Endothelial cell of umbilical vein (primary cell): ENCODE measurements at places on chromosomes 6 and 20.

DNA sequence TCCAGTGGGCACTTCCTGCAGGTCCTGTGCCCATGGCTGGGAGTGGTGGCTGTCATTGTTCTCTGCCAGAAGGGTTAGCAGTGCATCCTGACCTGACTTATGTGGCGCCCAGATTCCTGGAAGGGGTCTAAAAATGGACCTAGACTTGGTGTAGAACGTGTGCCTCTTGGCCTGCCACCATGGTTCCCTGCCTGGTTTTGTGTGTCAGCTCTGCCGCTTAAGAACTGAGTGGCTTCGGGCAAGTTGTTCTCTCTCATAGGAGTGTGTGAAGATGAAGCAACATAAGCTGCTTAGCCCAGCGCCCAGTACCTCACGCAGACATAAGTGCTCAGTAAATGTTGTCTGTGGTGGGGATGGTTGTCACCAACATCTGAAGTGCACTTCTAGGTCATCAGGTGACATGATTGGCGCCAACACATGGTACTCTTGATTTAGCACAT is 52.1 kb downstream of the PTPN1 start:
- peaks cover 47% of the 10 kb centered on the region for H3K4me1 ChIP-seq
- no peak for DNase-seq
- H3K27me3 ChIP-seq: no peaks in the 10 kb centered on the region
- H3K36me3 ChIP-seq: peaks cover 10% of the 10 kb centered on the region
- no peak overlapping the region for H3K4me3 ChIP-seq

GRCh38 chr6:11659757-11660156 is 118.8 kb downstream of the ADTRP start:
- H3K4me1 ChIP-seq: peaks cover 19% of the 10 kb centered on the region
- DNase-seq: no peak
- no peaks in the 10 kb centered on the region for H3K36me3 ChIP-seq

- no peaks in the 10 kb centered on the region for H3K4me1 ChIP-seq
- no peak for DNase-seq
- no peak overlapping the region for H3K27ac ChIP-seq
- H3K4me3 ChIP-seq: no peak overlapping the region
Observed at GRCh38 chr6:73506246-73506645, 14.6 kb downstream of the EEF1A1 start.

- no peaks in the 10 kb centered on the region for H3K27me3 ChIP-seq
- H3K27ac ChIP-seq: no peak overlapping the region
- no peak for DNase-seq
Observed at GRCh38 chr6:37589941-37590340, 90.2 kb upstream of the CCDC167 start.

GRCh38 chr20:2602046-2602735 is 50.2 kb upstream of the NOP56 start:
- no peaks in the 10 kb centered on the region for H3K4me1 ChIP-seq
- DNase-seq: no peak
- no peaks in the 10 kb centered on the region for H3K27me3 ChIP-seq
- no peak overlapping the region for H3K4me3 ChIP-seq

DNA sequence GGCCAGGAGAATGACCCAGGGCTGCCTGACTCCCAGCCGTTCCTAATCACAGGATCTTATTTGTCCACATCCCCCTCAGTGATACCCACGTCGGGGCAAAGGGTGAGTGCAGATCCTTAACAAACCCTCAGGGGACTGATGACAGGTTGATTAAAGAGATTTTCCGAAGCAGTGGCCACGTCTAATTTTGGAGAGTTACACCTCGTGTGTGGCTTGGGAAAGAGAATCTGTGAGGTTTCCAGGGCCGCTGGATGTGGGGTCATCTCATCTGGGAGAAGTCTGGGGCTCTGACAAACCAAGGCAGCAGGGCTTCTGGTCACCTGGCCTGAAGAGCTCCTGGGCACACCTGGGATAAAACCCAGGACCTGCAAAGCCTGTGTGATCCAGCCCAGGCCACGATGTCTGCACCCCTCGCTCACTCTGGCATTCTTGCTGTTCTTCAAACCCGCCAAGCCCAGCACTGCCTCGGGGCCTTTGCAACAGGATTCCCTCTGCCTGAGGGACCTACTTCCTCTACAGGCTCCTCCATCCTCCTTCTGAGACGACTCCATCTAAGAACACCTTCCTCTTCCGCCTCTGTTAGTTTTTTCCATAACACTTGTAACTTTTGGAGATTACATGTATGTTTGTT is 4.7 kb downstream of the JPH2 start:
- no peaks in the 10 kb centered on the region for H3K4me1 ChIP-seq
- H3K4me3 ChIP-seq: no peak overlapping the region

DNA sequence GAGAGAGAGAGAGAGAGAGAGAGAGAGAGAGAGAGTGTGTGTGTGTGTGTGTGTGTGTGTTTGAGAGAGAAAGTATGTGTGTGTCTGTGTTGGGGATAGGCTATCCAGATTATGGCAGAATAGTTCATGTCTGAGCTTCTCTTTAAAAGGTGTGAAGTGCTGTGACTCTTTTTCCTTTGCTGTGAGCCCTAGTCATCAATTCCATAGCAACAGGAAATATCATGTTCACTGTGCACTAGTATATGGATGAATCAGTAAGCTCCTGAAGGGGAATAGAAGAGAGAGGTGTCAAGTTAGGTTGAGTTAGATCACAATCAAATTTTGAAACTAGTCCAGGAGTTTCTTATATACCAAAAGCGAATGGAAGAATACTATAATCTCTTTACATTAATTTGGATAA is 318.7 kb downstream of the RFPL4B start:
- H3K27me3 ChIP-seq: no peaks in the 10 kb centered on the region
- peak; percentile 56 for DNase-seq
- H3K4me1 ChIP-seq: no peaks in the 10 kb centered on the region
- H3K4me3 ChIP-seq: no peak overlapping the region
- no peaks in the 10 kb centered on the region for H3K36me3 ChIP-seq

DNA sequence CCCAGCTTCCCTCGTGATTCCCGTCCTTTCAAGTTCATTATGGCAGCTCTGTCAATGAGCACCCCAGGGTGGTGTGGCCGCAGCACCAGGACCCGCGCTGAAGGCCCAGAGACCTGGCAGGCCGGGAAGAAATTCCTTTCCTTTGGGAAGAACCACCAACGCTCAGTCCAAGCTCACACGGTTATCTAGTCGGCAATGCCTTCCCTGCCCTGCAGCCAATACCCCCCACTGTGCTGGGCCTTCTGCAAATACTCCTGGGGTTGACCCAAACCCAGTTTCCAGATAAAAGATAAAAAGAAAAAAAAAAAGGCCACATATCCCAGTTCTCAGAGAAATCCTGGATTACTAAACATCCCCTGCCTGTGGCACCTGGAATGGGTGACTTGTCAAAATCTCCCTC is 28.7 kb downstream of the PXDC1 start:
- DNase-seq: no peak
- H3K27ac ChIP-seq: no peak overlapping the region
- H3K4me3 ChIP-seq: no peak overlapping the region
- H3K4me1 ChIP-seq: no peaks in the 10 kb centered on the region
- H3K36me3 ChIP-seq: peaks cover 33% of the 10 kb centered on the region

DNA sequence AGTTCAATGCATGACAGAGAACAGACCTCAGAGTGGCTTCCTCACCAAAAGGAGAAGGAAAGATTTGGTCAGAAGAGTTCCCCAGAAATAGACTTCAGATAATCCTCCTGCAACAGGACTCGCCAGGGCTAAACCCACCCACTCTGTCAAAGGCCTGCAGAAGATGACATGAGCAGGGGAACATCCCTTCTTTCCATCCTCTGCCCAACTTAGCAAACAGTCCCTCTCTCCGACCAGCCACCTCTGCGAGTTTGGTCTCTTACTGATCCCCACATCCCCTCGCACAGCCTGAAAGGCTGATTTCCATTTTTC is 7.5 kb downstream of the NFATC2 start:
- H3K4me1 ChIP-seq: peaks cover 5% of the 10 kb centered on the region
- DNase-seq: no peak

DNA sequence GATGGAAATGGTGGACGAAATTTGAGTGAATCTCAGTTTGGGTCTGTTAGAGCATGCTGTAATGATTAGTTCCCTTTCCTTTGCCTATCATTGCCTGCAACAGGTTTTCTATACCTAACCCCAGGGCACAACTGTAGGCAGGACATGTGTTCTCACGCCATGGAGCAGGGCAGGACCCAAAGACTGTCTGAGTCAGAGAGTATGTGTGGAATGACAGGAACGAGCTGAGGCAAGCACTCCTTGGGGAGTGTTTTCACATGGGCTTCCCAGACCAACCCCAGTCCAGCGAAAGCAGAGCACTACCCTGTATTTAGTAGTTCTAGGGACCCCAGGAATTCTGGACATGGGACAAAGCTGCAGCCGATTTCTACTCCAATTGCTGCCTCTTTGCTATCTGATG is 234.2 kb downstream of the HACE1 start:
- no peaks in the 10 kb centered on the region for H3K27me3 ChIP-seq
- H3K27ac ChIP-seq: no peak overlapping the region
- DNase-seq: no peak
- H3K4me3 ChIP-seq: no peak overlapping the region

DNA sequence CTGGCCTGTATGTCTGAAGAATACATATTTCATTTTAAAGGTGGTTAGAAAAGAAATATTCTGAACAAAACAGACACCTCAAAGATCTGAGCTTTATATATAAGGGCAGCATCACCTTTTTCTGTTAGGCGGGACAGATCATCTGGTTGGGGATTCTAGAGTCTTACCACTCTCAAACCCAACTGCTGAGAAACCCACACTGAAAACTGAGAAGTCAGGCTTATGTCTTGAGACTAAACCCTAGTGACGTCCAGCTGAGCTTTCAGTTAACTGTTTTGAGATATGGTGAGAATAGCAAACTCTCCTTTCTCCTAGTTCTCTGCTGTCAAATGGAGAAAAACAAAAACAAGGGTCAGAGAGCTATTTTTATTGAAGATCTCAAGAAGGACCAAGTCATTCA is 63.7 kb upstream of the CCN6 start:
- no peak overlapping the region for H3K27ac ChIP-seq
- no peak for DNase-seq
- peaks cover 20% of the 10 kb centered on the region for H3K4me1 ChIP-seq

DNA sequence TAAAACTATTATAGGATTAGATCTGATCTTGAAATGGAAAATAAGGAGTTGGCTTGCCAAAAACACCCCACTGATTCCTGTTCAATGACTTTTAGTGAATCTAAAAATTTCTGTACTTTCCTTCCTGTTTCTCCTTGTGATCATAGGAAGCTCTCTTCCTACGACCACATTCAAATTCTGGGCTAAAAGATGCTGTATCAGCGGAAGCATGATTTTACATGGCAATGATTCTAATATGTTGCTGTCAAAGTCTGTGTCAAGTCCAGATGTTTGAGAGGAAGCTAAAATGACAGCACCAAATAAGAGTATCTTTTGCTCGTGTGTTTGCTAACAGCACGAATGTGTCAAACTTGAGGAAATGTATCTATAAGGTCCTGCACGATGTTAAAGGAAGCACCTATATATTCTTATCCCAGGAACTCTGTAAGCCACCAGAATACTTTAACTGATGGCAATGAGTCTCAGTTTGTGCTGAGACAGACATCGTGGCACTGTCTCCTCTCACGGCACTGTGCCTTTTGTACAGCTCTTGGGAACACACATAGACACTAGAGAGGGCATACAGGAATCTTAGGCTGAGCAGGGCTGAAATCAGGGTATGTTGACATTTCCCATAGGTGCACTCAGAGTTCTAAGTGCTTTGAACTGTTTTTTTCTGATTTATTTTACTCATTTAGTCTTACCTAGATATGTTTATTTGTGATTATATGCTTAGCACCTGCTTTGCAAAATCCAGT is 24.9 kb upstream of the MAP3K4 start:
- no peaks in the 10 kb centered on the region for H3K4me1 ChIP-seq
- H3K36me3 ChIP-seq: no peaks in the 10 kb centered on the region
- no peak overlapping the region for H3K27ac ChIP-seq
- H3K4me3 ChIP-seq: no peak overlapping the region
- no peak for DNase-seq

DNA sequence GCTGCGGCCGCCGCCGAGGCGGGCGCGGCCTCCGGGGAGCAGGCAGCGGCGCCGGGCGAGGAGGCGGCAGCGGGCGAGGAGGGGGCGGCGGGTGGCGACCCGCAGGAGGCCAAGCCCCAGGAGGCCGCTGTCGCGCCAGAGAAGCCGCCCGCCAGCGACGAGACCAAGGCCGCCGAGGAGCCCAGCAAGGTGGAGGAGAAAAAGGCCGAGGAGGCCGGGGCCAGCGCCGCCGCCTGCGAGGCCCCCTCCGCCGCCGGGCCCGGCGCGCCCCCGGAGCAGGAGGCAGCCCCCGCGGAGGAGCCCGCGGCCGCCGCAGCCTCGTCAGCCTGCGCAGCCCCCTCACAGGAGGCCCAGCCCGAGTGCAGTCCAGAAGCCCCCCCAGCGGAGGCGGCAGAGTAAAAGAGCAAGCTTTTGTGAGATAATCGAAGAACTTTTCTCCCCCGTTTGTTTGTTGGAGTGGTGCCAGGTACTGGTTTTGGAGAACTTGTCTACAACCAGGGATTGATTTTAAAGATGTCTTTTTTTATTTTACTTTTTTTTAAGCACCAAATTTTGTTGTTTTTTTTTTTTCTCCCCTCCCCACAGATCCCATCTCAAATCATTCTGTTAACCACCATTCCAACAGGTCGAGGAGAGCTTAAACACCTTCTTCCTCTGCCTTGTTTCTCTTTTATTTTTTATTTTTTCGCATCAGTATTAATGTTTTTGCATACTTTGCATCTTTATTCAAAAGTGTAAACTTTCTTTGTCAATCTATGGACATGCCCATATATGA is 3.2 kb downstream of the MARCKS start:
- peak overlapping the region; percentile 52 for H3K4me3 ChIP-seq
- H3K27ac ChIP-seq: peak overlapping the region; percentile 100
- DNase-seq: peak; percentile 34
- no peaks in the 10 kb centered on the region for H3K27me3 ChIP-seq
- no peaks in the 10 kb centered on the region for H3K36me3 ChIP-seq
- peaks cover 22% of the 10 kb centered on the region for H3K4me1 ChIP-seq

GRCh38 chr20:16106191-16106849 is 466.9 kb downstream of the KIF16B start:
- no peak for DNase-seq
- H3K36me3 ChIP-seq: no peaks in the 10 kb centered on the region
- no peak overlapping the region for H3K27ac ChIP-seq
- no peak overlapping the region for H3K4me3 ChIP-seq
- no peaks in the 10 kb centered on the region for H3K4me1 ChIP-seq

GRCh38 chr6:144066741-144067484 is 28.5 kb downstream of the SF3B5 start:
- no peak overlapping the region for H3K27ac ChIP-seq
- no peaks in the 10 kb centered on the region for H3K36me3 ChIP-seq
- H3K4me3 ChIP-seq: no peak overlapping the region
- no peak for DNase-seq
- peaks cover 3% of the 10 kb centered on the region for H3K4me1 ChIP-seq

- no peaks in the 10 kb centered on the region for H3K27me3 ChIP-seq
- H3K4me1 ChIP-seq: no peaks in the 10 kb centered on the region
- H3K36me3 ChIP-seq: peaks cover 14% of the 10 kb centered on the region
- no peak overlapping the region for H3K27ac ChIP-seq
Observed at GRCh38 chr6:144467921-144468320, 182.8 kb downstream of the UTRN start.

DNA sequence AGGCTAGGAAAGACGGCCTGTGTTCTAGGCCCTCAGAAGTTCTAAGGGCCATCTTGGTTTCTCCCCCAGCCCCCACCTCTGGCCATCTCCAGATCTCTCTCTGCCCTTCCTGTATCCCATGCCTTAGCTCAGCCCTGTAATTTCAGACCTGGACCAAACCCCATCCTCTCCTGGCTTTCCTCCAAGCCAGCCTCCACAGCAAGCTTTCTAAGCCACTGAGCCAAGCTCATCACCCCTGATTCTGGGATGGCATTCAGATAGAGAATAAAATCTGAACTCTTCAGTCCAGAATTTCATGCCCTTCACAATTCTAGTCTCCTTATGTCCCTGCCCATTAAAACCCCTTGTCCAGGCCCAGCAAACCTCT is 18.9 kb upstream of the CCM2L start:
- peaks cover 31% of the 10 kb centered on the region for H3K27me3 ChIP-seq
- DNase-seq: no peak
- no peak overlapping the region for H3K27ac ChIP-seq
- no peak overlapping the region for H3K4me3 ChIP-seq
- no peaks in the 10 kb centered on the region for H3K36me3 ChIP-seq
- H3K4me1 ChIP-seq: peaks cover 5% of the 10 kb centered on the region
